ENCODE measurements at places on chromosomes 4 and X. TPM values are rescaled to one million over a fixed set of nuclear protein-coding genes. Genes with fewer than 3 reads are reported as not detected.

GRCh38 chrX:39808471-39808917 lies 289.3 kb downstream of the BCOR start:
- DNase-seq = no peak

DNA sequence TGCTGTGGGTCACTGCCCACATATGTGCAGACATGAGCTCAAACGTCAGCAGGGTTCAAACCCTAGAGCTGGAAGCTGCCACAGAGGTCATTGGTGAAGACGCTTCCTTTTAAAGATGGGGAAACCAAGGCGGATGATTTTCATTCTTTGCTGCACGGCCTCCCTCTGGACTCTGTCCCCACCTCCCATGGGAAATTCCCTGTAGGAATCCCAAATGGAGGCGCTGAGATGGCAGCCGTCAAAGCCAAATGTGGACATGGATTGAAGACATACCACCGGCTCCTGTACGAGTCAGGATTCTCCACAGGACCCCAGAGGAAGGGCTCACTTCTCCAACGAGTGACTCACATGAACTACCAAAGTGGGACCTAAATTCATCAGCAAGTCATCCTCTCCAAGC lies 286.4 kb downstream of the CRLF2 start:
- DNase-seq = no peak

DNA sequence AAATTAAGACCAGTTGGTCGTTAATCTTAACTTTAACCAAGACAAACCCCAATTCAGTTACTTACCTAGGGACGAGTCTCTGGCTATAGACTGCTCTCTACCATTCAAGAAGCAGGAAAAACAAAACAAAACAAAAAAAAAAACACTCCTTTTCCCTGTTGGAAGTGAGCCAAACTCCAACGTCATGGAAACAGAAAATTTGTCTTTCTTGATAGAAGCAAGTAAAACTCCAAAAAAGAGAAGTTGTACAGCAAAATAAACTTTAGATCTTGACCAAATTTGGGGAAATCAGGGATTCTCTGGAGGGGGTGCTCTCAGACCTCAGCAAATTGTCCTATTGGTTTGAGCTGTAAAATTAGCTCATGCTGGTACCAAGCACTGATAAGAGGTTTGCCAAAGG lies 3.7 kb downstream of the CNGA1 start:
- no peak for DNase-seq

Gene TEX13C
- not detected for total RNA-seq

Gene MAGEA10
- total RNA-seq = not detected

DNA sequence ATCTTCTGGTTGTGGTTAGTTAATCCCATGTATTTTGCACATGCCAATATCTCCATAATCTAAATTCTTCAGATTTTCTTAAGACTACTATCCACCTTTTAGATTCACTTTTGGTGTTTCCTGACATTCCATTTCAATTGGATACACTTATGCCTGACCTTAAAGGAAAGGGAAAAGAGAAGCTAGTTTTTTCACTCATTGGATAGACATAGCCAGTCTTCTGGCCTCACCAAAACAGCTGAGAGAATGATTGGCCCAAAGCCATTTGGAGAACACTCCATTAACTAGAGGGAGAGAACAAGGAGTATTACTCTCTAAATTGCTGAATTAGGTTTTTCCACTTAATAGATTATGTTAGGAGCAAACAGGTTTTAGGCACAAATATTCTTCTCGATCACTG lies 4.0 kb downstream of the PRPS1 start:
- DNase-seq = no peak

- DNase-seq = peak; percentile 44
These were observed 963 bp upstream of the USO1 start for GRCh38 chr4:75723163-75724065.

Gene PDLIM3
- not detected for total RNA-seq

GRCh38 chrX:17442898-17443297 lies 67.9 kb downstream of the NHS start:
- no peak for DNase-seq

- DNase-seq = no peak
These were observed 114.9 kb upstream of the MAP3K15 start for GRCh38 chrX:19630228-19630627.

Gene SGMS2
- 0.28 TPM for total RNA-seq

DNA sequence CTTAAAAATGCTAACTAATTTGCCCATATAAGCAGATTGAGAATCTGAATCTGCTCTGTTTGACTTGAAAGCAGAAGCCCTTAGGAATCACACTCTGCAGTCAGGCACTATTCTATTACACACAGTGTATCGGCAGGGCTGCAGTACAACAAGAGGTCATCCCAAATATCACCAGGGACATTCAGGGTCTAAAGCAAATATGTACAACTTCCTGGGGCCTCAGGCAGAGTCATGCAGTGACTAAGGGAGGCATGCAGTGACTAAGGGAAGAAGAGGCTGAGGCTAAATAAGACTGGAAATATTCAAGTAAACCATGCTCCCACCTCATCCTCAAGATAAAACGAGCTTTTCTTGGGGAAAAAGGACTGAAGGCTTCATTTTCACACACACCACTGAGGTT lies 20.9 kb downstream of the MAPK10 start:
- DNase-seq = no peak

Gene ZMAT1
- 39.1 TPM for total RNA-seq

DNA sequence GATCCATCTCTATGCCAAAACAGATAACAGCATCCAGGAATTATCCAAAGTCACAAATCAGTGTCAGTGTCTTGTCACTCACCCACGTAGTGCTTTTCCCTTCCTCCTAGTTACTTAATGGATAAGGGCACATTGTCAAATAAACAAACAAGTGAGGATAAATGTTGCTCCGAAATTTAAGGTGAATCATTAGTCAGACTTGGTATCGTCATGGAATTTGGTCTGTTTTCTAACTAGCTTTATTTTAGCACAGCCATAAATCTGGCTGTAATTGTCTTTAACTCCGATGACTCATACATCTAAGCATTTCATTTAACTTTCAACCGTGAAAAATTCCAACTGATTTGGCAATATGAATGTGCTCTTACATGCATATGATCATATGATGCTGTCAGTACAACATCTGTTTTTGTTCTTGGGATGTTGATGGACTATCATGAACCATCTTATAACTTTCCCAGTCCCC lies 83.3 kb downstream of the SNCA start:
- DNase-seq = no peak

Gene IL2
- 2.0 TPM for total RNA-seq

GRCh38 chrX:39893417-39894338 lies 204.1 kb downstream of the BCOR start:
- no peak for DNase-seq

GRCh38 chrX:31166832-31167231 lies 95.0 kb upstream of the FTHL17 start:
- no peak for DNase-seq

DNA sequence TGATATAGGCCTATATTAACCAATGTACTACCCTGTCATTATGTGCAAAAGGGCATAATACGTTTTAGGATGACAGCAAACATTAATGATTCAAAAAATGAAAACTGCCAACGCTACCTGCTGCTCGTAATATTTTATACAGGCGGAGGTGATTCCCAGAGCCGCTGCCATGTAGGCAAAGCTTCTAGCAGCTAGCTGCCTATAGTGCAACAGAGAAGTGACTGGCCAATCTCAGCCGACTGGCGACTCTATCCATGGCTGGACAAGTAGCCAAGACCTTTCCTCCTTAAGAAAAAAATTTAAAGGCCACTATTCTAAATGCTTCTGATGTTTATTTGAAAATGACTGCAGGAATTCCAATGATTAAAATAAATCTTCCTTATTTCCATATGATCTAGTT lies 1.9 kb downstream of the PPARGC1A start:
- DNase-seq = no peak

- no peak for DNase-seq
These were observed 1.2 kb downstream of the TMSB4X start for GRCh38 chrX:12975991-12976558.

- no peak for DNase-seq
These were observed 22.2 kb downstream of the RAB9A start for GRCh38 chrX:13711141-13711540.

DNA sequence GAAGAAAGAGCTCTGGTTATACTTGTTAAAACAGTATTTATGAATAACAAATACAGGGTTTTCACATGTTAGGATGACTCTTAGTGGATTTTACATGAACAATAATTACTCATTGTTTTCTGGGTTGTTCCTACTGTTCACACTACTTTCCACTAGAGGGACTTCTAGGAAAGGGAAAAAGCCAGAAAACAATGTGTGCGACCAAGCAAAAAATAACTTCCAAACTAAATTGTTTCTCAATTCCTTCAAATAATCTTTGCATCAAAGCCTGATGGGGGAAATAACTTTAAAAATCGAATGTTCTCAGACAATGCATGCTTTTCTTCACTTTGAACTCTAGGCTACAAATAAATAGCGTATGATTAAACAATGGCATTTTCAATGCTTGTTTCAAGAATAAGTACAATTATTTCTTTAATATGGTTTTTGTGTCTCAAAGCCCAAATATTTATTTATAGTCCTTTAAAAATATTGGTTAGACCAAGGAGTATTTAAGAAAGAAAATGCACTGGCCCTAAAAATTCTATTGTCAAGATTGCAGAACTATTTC lies 72.1 kb upstream of the ETNPPL start:
- DNase-seq = no peak

GRCh38 chr4:45172636-45173035 lies 446.3 kb upstream of the GNPDA2 start:
- no peak for DNase-seq

DNA sequence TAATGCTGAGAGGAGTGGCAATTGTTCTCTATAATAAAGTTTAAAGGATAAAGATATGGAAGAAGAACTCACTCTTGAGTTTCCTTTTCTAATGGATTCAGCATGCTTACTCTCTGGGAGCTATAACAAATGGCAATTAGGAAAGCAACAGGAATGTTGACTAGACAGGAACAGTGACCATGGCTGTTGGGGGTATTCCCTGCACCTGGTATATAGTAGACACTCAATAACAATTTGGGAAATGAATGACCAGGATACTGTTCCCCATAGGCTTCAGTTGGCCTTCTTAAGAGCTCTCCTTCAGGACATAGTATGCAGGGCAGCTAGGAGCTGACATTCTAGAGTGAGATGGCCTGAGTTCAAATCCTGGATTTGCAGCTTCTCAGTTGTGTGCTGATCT lies 1.8 kb downstream of the LIMCH1 start:
- no peak for DNase-seq

Gene AMBN
- total RNA-seq = not detected

DNA sequence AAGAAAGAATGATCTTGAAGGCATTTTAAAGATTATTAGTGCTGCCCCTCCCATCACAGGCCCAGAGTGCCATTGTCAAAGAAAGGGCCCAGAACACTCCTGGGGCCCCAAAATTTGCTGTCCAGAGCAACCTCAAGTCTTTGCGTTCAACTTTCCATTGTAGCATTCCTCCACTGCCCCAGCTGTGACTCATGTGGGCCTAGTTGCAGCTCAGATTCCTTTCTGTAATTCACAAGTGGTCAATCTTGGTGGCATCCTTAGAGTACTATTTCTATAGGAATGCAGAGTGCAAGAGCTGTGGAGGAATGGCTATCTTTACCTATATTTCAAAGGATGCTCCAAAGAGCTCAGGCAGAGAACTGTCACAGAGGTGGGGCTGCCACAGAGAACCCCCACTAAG lies 1500.8 kb upstream of the IGFBP7 start:
- no peak for DNase-seq

DNA sequence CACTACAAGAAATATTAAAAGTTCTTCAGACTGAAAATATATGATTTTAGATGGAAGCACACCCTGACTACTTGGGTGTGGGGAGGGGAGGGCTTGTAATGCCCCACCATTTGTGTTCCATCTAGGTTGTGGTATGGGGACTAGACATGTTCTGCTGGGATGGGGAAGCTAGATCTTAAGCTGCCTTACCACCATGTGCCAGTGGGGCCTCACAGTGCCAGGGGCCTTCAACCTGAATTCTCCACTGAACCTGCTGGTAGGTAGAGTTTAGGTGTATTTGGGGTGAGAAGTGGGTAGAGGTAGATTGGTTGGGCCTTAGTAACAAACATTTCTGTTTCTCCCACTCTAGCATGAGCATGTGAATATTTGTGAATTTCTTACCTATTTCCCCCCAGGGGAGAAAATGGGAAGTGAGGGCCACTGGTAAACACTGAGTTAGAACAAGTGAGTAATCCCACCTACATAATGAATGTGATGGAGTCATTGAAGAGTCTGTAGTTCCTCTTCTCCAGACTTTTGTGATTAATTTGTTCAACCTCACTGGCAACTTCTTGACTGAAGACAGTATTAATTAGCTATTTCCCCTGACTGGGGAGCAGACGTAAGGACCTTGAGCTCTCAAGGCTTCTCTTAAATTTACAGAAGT lies 44.0 kb downstream of the BRCC3 start:
- no peak for DNase-seq

DNA sequence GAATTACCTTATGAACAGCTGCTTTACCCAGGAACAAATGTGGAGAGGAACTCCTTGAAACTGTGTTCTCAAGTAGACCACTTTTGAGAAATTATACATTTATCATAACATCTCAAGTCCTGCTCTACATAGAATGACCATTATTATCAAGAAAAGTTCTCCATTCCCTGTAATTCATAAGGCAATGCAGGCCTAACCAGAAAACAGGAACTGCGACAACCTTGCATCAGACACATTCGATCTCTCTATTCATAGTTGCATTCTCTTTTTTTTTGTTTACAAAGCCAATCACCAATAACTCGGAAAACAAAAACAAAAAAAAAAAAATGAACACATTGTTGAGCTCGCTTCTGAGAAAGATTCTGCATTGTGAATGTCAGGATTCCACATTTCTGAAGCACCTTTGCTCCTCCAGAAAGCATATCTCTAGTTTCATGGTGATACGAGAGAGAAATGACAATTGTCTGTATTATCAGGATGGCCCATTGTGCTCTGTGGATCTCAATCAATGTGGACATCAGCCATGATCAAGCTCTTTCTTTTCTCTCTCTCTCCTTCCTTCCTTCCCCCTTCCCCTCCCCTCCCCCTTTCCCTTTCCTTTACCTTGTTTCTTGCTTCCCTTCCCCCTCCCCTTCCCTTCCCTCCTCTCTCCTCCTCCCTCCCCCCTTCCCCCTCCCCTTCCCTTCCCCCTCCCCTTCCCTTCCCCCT lies 32.4 kb upstream of the CD99 start:
- no peak for DNase-seq

- no peak for DNase-seq
These were observed 1082.0 kb downstream of the RAPGEF2 start for GRCh38 chr4:160184884-160185283.

DNA sequence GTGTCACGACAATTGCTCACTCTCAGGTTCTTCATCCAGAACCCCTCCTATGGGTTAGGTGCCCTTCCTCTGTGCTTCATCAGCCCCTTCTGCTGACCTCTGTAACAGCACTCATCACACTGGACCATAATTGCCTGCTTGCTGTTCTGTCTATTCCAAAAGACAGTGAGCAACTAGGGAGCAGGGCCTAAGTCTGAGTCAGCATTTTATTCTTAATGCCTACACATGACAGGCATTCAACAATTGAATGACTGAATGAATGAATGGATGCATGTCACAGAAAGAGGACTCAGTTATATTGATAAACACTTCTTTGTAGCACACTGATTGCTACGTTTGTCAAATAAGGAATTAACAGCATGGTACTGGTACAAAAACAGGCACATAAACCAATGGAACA lies 317.0 kb downstream of the ZIC3 start:
- DNase-seq = no peak

- no peak for DNase-seq
These were observed 42.1 kb upstream of the UGT2B10 start for GRCh38 chr4:68773699-68774098.

GRCh38 chr4:26055855-26056254 lies 141.8 kb downstream of the SMIM20 start:
- no peak for DNase-seq

GRCh38 chr4:138062929-138063328 lies 179.2 kb downstream of the SLC7A11 start:
- DNase-seq = no peak
